ENCODE measurements at places on chromosomes 1 and 21.
A peak's percentile ranks its signal among the peaks of the same experiment; 100 is the strongest.

DNA sequence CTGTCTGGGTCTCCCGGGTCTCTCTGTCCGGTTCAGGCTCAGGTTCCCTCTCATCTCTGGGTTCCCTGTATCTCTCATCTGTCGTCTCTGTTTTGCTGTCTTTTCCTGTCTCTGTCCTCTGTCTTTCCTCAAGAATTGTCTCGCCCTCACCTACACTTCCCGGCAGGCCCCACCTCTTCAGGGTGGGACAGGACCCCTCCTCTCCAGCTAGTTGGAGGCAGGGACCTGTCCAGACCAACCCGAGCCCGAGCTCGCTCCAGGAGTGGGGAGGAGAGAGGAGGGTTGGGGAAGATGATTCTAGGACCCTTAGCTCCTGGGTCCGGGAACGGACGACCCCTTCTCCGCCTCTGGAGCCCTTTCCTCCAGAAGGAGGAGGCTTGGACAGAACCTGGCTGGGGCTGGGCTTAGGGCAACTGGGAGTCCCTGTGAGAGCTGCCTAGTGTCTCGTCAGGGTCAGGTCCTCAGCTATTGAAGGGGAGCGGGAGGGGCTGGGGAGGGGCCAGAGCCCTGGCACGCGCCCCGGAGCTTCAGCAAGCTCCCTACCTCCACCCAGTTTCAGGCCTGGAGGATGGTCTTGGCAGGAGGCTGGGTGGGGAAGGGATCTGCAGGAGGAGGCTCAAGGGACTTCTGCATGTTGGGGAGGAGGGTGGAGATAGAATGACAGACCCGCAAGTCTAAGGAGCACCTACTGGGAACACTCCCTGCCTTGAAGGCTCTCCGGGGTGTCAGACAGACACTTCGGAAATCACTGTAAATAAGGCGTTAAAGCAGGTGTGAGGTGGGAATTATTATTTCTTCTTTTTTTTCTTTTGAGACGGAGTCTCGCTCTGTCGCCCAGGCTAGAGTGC is 26.3 kb upstream of the EPB41 start:
- peak; percentile 61 for DNase-seq

DNA sequence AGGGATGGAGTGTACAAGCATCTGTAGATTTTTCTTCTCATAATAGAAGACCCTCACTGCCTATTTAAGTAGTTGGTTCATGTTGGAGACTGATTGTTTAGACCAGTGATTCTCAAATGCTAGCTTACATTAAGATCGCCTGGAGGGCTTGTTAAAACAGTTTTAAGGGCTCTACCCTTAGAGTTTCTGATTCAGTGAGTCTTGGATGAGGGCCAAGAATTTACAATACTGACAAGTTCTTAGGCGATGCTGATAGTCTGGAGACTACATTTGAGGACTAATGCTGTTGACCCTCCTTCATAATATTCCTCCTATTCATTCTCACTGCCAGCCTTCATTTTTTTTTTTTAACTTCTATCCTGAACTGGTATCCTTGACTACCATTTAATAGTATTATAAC is 15.2 kb upstream of the AGO3 start:
- no peak for DNase-seq

DNA sequence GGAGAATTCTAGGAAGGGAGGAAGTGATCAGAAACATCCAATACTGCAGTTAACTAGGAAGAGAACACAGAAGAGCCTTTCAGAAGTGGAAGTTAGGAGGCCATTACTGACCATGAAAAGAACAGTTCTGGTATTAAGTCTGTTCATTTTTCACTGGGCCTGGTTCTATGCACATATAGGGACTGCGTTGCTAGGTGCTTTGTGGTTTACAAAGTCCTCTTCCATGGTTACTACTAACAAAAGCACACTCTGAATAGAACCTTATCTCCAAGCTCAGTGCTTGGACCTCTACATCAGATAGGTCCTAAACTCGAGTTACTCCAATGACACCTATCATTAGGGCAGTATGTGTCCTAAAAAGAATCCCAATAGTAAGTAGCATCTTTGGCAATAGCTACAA is 75.4 kb downstream of the RPAP2 start:
- DNase-seq: no peak

DNA sequence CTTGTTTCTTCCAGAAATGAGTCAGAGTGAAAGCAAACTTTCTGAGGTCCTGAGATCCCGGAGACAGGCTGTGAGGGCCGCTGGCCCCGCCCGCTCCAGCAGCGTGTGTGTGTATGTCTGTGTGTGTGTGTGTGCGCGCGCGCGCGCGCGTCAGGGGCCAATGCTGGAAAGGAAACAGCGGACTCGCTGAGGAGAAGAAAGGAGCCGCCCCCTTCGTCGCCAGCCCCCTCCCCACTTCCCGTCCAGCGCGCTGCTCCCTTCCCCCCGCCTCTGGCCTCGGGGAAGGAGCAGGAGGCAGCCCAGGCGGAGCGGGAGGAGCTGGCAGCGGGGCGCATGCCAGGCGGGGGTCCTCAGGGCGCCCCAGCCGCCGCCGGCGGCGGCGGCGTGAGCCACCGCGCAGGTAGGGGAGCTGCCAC is at the start of gene DISC1:
Gene DISC1 (plus strand): TSS at position 256 of the 416 bp plus-strand sequence. CDS start 78 bp downstream, at position 334.
- DNase-seq: peak; percentile 75

GRCh38 chr21:39104911-39105310 is 78.3 kb downstream of the PSMG1 start:
- no peak for DNase-seq

GRCh38 chr1:49181033-49181432 is 404.3 kb upstream of the BEND5 start:
- no peak for DNase-seq

DNA sequence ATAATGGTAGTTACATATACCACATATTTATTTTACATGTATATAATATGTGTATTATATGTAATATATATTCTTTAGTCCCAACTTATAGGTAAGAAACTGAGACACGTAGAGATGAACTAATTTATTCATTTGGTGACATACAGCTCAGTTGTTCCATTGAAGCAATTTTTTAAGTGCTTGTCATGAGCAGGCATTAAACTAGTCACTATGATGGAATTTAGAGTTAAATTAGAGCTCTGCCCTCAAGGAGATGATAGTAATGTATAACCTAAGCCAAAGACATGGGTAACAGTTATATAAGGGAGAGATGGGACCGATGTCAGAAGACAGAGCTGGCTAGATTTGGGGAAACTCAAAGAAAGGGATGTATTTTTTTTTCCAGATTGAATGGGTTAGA is 83.0 kb downstream of the ST6GALNAC5 start:
- DNase-seq: no peak

DNA sequence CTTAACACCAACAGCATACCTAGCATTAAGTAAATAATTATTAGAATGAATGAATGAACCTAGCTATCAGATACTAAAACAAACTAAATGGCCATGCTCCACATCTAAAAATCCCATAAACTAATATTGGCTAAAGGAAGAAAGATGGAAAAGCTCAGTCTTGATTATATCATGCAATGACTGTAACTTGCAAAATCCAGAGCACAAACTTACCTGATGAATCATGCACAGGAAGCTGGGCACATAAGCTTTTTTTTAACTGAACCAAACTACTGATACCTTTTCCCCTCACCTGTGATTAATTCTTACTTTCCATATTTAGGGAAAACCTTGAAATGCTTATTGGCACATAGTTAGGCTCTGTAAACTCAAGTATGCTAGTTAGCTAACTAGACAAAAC is 70.2 kb downstream of the KIF14 start:
- DNase-seq: no peak

DNA sequence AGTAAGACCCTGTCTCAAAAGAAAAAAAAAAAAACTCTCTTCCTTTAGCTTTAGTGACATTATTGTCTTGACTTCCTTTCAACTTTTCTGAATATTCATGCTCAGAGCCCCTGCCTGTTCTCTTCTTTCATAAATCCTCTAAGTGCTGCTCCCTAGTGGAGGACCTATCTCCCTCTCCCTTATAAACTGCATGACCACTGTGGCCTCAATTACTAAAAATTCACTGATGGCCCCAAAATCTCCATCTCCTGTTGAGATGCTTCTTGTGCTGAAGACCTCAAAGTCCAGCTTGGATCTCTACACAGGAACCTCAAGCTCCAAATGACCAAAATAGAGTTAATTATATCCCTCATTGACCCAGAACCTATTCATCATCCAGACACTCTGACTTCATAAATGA is 7.8 kb downstream of the ITLN1 start:
- DNase-seq: no peak

- DNase-seq: no peak
These were observed 7.5 kb upstream of the SOX13 start for GRCh38 chr1:204065174-204065985.

DNA sequence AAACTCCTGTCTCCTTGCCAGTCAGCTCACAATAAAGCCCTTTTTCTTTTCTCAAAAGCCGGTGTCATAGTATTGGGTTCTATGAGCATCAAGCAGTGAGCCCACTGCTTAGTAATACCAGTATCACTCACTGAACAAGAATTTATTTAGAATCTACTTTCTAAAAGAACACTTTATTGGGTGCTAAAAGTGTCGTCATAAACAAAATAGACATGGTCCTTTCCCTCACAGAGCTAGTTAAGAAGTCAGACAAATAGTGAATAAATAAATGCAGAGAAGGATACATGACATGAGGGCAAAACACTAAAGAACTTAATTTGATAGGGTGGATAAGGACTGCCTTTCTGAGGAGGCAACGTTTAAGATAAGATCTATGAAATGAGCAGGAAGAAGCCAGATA is 32.2 kb downstream of the EVI5 start:
- DNase-seq: no peak

DNA sequence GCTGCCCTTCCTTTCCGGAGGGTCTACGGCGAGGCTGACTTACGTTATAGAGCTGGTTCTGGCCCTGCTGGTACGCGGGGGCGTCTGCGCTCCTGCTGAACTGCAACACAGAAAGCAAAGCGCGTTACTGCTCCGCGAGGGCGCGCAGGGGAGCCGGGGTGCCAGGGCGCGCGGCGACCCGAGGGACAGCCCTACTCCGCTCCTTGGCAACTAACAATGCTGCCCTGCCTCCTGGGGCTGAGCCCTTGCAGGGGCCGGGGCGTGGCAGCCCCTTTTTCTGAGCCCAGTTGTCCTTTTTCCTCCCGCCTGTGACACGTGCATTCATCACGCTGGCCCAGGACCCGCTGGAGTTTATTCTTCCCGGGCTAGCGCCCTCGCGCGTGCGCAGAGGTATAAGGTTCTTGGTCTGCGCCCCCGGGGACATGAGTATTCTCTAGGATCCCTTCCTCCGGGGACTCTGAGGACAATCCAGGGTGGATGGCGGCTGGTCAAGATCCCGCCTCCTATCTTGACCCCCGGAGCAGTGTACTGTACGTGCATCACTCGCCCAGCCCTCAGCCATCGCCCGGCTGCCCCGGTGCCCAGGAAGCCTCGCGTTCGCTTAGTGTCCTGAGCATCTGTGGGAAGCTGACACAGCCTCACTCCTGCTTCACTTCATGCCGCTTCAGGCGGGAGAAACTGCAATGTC is 78.9 kb downstream of the CD247 start:
- DNase-seq: peak; percentile 82

GRCh38 chr21:42347601-42348327 is 3.0 kb downstream of the TFF2 start:
- peak; percentile 47 for DNase-seq

GRCh38 chr1:23598424-23598823 is 39.1 kb upstream of the ID3 start:
- no peak for DNase-seq

GRCh38 chr1:221810406-221810805 is 68.5 kb upstream of the DUSP10 start:
- DNase-seq: no peak

GRCh38 chr1:217049081-217049480 is 325.9 kb upstream of the ESRRG start:
- no peak for DNase-seq

- no peak for DNase-seq
These were observed 36.0 kb downstream of the GPR88 start for GRCh38 chr1:100573960-100574359.

DNA sequence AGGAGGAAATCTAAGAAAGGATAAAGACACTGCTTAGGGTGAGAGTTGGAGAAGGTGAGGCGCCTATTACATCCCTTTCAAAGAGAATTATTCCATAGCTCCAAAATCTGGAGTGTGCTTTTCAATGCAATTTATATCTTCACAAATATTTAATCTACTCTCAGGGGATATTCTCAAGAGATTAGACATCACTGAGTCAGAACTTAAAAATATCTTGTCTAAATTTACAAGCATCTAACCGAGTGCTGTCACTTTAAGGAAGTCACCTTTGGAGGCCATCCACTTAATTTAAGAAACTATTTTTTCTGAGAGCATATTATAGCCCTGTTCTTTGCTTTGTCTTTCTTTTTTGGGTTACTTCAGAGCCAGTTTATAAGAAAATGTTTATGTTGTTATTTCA is 134.6 kb downstream of the TNFSF18 start:
- no peak for DNase-seq

DNA sequence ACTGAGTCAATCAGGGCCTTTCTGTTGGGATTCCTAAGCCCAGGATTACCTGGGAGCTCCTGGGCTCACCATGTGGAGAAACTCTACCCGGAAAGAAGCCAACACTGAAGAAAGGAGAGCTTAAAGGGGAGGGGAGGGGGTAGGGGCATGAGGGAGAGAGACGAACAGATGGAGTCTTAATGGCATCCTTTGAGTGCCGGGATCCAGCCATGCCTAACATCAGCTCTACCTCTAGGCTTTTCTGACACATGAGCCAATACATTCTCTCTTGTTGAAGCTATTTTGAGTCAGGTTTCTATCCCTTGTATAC is 75.0 kb downstream of the NPHP4 start:
- no peak for DNase-seq

GRCh38 chr1:51936531-51936930 is 54.0 kb downstream of the RAB3B start:
- DNase-seq: no peak

DNA sequence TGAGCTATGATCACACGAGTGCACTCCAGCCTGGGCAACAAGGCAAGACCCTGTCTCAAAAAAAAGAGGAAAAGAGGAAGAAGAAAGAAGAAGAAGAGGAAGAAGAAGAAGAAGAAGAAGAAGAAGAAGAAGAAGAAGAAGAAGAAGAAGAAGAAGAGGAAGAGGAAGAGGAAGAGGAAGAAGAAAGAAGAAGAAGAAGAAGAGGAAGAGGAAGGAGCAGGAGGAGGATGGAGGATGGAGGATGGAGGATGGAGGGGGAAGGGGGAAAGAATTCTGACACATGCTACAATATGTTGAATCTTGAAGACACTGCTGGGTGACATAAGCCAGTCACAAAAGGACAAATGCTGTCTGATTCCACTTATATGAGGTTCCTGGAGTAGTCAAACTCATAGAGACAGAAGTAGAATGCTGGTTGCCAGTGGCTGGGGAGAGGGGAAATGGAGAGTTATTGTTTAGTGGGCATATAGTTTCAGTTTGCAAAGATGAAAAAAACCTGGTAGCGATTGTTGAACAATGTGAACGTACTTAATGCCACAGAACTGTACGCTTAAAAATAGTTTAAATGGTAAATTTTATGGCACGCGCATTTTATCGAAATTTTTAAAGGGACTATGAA is 47.3 kb upstream of the COA6 start:
- no peak for DNase-seq

- no peak for DNase-seq
These were observed 226.9 kb downstream of the TGFB2 start for GRCh38 chr1:218572050-218572449.

DNA sequence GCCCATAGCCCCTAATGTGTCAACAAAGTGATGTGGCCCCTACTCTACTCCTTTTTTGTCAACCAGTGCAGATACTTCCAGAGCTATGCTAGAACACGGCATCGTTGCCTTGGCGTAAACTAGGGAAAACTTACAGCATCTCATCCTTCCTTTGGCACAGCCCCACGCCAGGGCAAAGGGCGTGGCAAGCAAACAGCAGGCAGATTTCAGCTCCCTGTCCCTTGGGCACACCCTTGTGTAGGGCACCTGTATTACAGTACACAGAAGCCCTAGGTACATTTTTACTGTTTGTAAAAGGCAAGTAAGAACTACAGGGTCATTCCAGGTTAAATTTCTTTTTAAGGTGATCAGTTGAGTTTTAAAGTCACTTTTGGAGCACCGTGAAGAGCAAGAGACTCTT is 29.3 kb downstream of the PRDX6 start:
- DNase-seq: no peak

Data from activated CD8-positive, alpha-beta memory T cell treated with anti-CD3 and anti-CD28 coated beads for 24 hours (primary cell).